Mesendoderm (in vitro differentiated cells): ENCODE measurements at places on chromosomes 2 and 18.

- DNase-seq: no peak
- no peaks in the 10 kb centered on the region for H3K36me3 ChIP-seq
- H3K27me3 ChIP-seq: no peaks in the 10 kb centered on the region
- no peaks in the 10 kb centered on the region for H3K4me1 ChIP-seq
- H3K27ac ChIP-seq: no peak overlapping the region
Measured at GRCh38 chr2:221589696-221590095, 17.6 kb upstream of the EPHA4 start.

DNA sequence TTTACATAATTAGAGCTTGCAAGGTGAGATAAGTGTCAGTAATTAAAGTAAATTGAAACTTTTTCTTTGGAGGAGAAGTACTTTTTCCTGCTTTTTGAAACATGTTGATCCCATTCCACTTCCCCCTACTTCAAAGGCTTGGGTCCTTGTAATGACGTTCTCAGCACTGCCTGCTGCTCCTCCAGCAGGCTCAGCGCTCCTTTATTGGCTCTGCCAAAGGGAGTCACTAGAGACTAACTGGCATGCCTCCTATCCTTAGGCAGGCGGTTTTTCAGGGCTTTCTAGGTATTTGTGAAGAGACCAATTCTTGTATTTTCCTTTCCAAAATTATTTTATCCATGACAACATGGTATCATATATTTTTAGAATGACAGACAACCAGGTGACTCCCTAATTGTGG lies 43.9 kb upstream of the ACADL start:
- no peaks in the 10 kb centered on the region for H3K27me3 ChIP-seq
- peak; percentile 37 for DNase-seq
- no peak overlapping the region for H3K27ac ChIP-seq

- no peaks in the 10 kb centered on the region for H3K36me3 ChIP-seq
- no peak for DNase-seq
- H3K27me3 ChIP-seq: no peaks in the 10 kb centered on the region
- peaks cover 6% of the 10 kb centered on the region for H3K4me1 ChIP-seq
- no peak overlapping the region for H3K27ac ChIP-seq
Measured at GRCh38 chr18:55487997-55488396, 100.0 kb downstream of the TCF4 start.

- H3K27me3 ChIP-seq: no peaks in the 10 kb centered on the region
- no peaks in the 10 kb centered on the region for H3K4me1 ChIP-seq
- no peak overlapping the region for H3K4me3 ChIP-seq
- peaks cover 2% of the 10 kb centered on the region for H3K36me3 ChIP-seq
- DNase-seq: no peak
Measured at GRCh38 chr2:25756536-25756935, 83.2 kb upstream of the DTNB start.

DNA sequence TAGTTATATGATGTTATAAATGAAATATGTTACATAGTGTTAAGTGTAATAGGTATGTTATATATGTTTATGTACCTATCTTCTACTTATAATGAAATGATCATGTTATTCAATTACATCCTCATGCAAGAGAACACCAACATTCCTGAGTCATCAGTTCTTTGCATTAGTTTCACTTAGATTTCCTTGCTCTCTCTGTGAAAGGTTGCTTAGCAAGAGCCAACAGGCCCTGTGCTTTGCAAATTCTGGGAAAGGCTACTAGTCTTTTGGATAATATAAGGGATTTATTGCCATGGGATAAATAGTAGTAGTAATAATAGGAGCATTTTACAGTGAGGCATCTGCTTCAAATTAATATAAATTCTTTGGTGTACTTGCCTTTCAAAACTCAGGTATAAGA lies 274.8 kb downstream of the SP3 start:
- no peaks in the 10 kb centered on the region for H3K27me3 ChIP-seq
- no peaks in the 10 kb centered on the region for H3K4me1 ChIP-seq
- no peak overlapping the region for H3K4me3 ChIP-seq
- no peak for DNase-seq
- no peak overlapping the region for H3K27ac ChIP-seq

DNA sequence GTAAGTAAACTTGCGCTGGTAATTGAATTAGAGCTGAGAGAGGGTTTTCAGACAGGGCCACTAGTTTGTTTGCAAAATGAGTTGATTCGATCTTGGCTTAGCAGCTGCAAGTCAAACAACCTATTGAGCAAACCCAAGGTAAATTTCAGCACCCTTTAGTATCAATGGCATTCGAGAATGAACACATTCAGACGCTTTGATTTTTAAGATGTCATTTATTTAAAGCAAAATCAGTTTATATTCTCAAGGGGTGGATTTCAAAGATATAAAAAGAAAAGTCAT lies 44.2 kb downstream of the TGIF1 start:
- H3K36me3 ChIP-seq: no peaks in the 10 kb centered on the region
- DNase-seq: no peak
- no peak overlapping the region for H3K27ac ChIP-seq
- no peaks in the 10 kb centered on the region for H3K27me3 ChIP-seq
- no peak overlapping the region for H3K4me3 ChIP-seq
- H3K4me1 ChIP-seq: peaks cover 3% of the 10 kb centered on the region

- H3K27me3 ChIP-seq: no peaks in the 10 kb centered on the region
- no peaks in the 10 kb centered on the region for H3K36me3 ChIP-seq
- H3K4me3 ChIP-seq: no peak overlapping the region
- H3K4me1 ChIP-seq: peaks cover 2% of the 10 kb centered on the region
- DNase-seq: no peak
Measured at GRCh38 chr2:171325886-171326585, 107.8 kb downstream of the METTL8 start.

DNA sequence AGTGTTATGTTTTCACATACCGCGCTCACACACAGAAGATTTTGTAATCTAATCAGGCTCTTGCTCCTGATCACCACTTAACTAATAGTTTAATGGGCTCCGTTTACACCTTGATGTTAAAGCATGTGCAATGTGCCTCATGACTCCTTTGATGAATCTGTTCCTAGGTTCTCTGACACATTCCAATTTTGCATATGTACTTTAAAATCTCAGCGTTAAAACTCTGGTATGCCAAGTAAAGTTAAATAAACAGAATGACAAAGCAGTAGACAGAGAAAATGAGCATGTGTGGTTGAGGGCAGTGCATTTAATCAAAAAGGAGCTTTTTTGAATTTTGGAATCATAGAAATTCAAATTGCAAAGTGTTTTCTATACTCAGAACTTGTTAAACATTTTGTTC lies 96.4 kb downstream of the TCF4 start:
- H3K27me3 ChIP-seq: no peaks in the 10 kb centered on the region
- DNase-seq: no peak
- H3K4me3 ChIP-seq: no peak overlapping the region
- H3K4me1 ChIP-seq: peaks cover 6% of the 10 kb centered on the region
- no peak overlapping the region for H3K27ac ChIP-seq

DNA sequence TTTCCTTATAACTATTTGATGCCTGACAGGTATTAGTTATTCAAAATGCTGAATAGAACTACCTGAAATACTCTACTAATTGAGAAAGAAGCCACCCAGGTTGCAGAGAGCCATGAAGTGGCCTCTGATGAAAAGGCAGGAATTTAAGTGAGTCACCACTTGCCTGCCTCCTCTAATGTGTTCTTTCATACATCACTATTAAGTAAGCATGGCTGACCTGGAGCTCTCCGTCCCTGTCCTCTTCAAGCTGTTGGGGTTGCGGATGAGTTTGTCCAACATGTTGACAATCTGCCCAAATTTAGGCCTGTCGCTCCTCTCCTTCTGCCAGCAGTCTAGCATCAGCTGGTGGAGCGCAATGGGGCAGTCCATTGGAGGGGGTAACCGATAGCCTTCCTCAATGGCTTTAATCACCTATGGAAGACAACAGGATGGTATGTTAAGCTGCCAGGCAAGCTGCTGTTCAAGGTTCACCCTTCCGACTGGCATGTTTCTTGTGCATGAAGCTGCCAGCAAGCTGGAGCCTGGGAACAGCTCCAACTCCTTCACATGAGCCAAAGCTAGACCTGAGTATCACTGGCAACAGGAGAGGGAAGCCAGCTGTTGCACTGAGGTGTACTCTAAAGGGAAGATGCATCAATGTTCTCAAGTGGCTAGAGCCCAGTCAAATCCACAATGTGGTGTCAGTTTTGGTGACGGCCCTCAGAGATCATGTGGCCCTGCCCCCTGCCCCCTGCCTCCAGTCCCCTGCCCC lies 142.2 kb downstream of the EPHA4 start:
- no peaks in the 10 kb centered on the region for H3K27me3 ChIP-seq
- DNase-seq: no peak
- no peak overlapping the region for H3K4me3 ChIP-seq
- no peak overlapping the region for H3K27ac ChIP-seq
